ENCODE measurements at places on chromosomes 7 and 10.
A peak's percentile ranks its signal among the peaks of the same experiment; 100 is the strongest.

GRCh38 chr7:23679898-23680413 lies at the start of gene FAM221A:
Gene FAM221A, plus strand, starts transcription at chr7:23680199. Its CDS starts 20 bp downstream, at chr7:23680219.
- DNase-seq = peak; percentile 72

GRCh38 chr10:89805599-89806013 lies 104.2 kb downstream of the KIF20B start:
- DNase-seq = no peak

DNA sequence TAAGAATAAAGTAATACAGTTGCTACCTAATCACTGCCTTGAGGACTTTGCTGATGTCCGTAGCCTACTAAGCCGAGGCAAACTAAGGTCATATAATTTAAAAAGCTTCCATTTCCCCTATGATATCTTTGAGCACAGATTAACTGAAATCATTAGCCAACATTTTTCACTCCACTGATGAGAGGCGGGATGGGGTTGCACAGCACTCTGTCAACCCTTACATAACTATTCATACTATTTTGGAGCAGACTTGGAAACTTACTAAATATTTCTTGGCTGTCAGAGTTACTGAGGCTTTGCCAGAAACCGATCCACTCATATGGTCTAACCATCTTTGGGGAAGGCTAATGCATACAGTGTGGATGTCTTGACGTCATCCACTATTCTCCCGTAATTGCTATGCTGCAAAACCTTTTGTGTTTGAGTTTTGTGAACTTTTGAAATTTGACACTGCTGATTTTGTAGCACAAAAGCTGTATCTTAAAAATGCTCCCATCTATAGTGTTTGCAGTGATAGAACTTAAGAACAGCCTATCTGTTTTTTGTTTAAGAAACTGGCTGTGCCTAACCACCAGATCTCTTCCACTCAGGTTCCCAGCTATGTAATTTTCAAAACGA lies 248.7 kb downstream of the TSPAN12 start:
- no peak for DNase-seq

GRCh38 chr7:15669443-15670090 lies 16.9 kb downstream of the MEOX2 start:
- DNase-seq = no peak

- DNase-seq = no peak
These were observed 587 bp upstream of the CELF2 start for GRCh38 chr10:11017000-11017569.

DNA sequence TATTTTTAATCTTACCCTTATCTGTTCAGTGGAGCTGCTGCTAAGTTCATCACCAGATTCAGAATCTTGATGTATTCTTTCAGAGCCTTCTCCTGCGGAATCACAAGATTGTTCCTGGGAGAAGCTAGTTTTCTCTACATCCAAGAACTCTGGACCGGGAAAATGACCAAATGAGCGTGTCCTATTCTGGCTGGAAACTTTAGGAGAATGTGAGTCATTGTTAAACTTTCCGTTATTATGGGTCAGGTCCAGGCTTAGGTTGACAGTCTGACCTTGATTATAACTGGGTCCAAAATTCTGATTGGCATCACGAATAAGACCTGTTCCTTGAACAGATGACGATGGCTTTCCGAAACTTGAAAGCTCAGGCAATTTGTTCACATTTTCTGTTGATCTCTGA lies 20.5 kb downstream of the ARHGAP12 start:
- DNase-seq = no peak

- DNase-seq = no peak
These were observed 264.4 kb downstream of the SKAP2 start for GRCh38 chr7:26599982-26600381.
